ENCODE measurements at places on chromosomes 7 and 10.

- DNase-seq, result no peak
These were observed 287.5 kb upstream of the KLF14 start for GRCh38 chr7:131021460-131021859.

DNA sequence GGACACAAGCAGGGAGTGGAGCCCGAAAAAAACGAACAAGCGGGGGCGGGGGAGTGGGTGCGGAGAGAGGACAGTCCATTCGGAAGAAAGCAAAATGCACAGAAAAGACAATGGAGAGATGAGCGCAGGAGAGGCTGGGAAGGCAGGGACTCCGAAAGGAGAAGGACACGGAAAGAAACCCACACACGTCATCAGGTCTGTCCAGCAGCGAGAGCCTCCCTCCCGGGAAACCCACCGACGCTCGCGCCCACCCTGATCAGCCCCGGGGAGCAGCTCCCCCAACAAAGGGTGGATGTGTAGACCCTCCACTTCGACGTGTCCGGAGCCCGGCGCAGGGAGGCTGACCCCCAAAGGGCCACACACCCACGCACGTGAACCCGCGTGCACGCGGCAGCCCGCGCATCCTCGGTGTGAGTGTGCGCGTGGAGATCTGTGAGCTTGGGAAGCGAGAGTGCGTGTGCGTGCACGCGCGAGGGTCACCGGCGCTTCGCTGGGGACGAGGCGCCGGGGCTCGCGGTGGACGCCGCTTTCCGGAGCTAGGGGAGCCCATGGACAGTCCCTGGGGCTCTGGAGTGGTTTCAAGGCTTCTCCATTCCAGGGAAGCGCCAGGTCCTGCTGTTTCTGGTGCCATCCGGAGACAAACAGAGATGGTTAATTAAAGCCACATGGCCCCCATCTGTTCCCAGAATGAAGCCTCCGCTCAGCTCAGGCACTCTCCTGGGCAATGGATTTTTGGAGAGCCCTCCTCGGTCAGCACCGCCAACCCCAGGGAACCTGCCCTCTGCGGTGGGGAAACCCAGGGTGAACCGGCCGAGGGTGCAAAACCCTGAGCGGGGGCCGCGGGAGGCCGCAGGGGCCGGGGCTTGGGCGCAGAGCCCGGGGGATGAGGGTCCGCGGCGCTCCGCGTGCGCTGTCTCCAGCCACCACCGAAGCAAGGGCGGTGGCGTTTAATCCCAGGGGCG, 916 bp downstream of the LAMB1 start:
- no peak for DNase-seq

DNA sequence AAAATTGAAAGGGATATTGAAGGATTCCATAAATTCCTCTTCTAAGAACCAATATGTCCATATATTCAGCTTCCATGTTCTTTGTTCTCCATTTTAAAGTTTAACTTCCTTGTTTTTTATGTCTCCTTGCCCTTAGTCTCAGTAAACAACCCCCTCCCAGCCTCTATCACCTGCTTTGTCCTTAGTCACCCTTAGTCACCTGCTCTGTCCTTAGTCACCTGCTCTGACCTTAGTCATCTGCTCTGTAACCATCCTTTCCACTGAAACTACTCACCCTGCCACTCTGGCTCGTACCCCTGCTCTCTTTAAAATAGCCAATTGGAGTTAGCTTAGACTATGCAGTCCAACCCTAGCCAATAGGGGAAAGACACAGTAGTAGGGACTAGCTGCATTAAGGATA, 136.2 kb upstream of the TMEM106B start:
- DNase-seq, result no peak

DNA sequence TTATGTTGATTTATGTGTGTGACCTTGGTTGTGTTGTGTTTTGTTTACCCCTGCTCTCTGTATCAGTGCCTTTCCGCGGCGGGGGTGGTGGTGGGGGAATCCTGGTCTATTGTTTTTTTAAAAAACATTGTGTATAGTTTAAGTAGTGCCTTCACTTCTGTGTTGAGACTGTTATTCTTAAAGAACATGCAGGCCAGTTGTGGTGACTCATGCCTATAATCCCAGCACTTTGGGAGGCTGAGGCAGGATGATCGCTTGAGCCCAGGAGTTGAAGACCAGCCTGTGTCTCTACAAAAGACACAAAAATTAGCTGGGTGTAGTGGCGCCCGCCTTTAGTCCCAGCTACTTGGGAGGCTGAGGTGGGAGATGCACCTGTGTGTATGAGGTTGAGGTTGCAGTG, 429.0 kb upstream of the LRGUK start:
- DNase-seq, result no peak

DNA sequence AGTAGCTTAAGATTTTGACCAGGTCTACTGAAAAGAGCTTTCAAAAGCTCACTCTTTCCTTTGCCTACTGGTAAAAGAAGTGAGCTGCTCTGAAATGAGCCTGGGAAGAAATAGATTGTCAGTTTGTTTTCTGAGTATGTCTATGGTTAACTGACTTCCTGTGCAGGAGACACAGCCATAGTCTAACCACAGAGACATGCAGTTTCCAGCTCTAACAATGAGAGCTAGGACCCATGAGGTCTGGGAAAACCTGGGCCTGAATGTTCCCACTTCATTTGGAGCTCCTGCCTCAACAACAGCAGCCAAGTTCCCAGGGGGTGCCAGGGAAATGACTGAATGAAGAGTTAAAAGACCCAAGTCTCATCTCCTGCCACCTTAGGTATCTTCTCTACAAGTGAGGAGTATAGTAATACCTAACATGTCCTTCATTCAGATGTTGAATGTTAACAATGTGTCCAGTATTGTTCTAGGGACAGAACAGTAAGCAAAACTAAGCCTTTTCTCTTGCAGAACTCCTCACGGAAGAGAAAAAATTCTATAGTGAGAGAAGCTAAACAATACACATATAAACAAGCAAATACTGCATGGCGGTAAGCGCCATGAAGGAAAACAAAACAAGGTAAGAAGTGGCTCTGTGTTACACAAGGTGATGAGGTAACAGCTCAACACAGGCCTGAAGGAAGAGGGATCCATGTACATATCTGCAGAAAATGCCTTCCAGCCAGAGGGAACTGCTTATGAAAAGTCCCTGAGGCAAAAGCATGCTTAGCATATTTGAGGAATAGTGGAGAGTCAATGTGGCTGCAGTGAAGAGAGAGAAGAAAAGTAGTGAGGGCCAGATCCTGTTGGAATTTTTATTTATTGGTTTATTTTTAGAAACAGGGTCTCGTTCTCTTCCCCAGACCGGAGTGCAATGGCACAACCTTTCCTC, 26.4 kb upstream of the ANKRD1 start:
- no peak for DNase-seq

DNA sequence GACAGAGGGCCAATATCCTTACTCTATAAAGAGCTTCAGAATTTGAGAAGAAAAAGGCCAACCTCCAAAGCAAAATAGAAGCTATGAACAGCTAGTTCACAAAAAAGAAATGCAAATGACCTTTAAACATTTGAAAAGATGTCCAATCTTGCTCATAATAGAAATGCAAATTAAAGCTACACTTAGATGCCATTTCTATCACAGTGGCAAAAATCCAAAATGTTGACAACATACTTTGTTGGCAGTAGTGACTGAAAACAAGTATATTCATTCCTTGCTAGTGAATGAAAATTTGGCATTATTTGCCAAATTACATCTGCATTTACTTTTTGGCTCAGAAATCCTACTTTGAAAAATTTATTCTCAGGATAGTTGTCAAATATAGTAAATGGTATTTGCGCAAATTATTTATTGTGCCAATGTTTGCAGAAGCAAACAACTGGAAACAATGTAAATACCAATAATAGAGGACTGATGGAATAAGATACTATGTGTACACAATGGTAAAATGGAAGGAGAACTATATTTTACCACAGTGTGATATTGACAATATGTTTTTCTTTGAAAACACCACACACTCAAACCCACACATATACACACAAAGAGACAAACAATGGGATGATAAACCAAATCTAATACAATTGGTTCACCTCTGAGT, 9.4 kb downstream of the TMEM106B start:
- no peak for DNase-seq

GRCh38 chr7:108037140-108037539, 34.2 kb upstream of the LAMB1 start:
- DNase-seq, result no peak

GRCh38 chr10:116879817-116880216, 30.5 kb downstream of the ENO4 start:
- no peak for DNase-seq

DNA sequence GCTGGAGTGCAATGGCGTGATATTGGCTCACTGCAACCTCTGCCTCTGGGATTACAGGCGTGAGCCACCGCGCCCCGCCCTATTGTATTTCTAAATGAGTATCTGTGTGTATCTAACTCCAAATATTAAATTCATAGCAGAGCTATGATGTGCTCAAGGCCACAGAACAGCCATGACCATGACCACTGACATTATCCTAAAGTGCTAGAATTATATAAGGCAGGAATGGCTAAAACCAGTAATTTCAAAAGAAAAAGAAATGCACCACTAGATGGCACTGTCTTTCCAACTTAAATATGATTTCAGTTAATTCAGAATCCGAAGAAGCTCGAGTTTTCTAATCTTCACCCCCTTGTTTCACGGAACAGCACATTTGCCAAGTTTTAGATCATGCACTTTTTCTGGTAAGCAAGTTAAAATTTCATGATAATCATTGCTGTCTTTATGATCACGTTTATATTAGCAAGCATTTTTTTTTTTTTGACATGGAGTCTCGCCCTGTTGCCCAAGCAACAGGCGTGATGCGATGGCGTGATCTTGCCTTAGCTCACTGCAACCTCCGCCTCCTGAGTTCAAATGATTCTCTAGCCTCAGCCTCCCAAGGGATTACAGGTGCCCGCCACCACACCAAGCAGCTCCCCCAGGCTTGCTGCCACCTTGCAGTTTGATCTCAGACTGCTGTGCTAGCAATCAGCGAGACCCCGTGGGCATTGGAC, 65.3 kb downstream of the OR13A1 start:
- peak; percentile 23 for DNase-seq

GRCh38 chr10:60042914-60043313, 136.6 kb upstream of the CCDC6 start:
- DNase-seq, result no peak

DNA sequence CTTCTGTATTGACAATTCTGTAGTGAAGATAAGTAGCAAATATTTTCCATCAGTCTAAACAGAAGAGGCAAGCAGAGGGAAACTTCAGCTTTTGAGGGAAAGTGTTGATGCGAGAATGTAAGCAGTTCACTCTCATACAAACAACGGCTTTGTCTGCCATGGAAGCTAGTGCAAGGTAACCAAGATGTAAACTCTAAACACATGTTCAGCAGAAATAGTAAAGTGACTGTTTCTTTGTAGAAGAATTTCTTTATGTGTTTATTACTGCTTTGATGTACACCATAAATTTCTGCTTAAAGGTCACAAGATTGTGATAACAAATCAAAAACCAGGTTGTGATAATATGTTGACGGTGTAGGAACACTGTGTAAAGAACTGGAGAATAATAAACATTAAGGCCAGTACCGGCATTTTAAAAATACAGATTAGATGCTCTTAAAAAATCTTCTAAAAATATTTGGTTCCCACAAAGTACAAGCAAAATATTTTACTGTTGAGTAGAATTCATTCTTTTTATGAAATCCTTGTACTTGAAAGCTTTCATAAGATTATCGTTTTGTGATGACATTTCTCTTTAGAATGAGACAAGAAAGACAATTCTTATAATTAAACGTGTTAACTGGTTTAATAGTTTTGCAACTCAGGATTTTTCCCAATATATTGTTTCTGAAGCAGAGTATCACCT, 34.2 kb downstream of the SEMA3C start:
- DNase-seq, result no peak

DNA sequence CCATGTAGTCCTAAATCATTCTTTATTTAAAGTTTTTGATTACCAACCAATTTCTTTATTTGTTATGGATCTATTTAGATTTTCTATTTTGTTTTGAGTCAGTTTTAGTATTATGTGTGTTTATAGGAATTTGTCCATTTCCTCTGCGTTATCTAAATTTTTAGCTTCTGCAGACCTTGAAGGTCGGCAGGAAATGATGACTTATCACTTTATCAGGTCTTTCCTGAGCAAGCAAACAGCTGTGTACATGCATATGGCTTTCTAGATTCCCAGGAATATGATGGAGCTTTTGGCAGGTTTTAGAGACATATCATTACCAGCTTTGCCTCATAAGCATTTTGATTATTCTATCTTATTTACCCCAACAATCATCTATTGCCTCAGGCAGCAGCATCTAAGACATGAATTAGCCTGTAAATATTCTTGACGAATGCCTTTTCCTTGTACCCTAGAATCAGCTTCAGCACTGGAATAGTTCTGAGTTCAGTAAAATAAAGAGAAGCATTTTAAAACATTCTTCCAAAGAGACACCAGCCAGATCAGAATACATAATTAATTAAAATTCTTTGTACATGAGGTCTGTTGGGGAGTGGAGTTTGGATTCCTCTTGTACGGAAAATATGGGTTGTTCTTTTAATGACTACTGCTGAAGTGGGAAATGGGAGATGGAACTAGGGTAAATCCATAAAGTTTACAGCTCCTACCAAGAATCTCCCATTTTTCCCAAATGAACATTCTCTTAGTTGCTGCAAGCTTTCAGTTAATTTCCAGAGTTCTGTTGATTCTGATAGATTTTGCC, 408.8 kb upstream of the SEMA3C start:
- DNase-seq, result no peak

GRCh38 chr7:136230210-136230609, 253.1 kb upstream of the MTPN start:
- DNase-seq, result no peak

DNA sequence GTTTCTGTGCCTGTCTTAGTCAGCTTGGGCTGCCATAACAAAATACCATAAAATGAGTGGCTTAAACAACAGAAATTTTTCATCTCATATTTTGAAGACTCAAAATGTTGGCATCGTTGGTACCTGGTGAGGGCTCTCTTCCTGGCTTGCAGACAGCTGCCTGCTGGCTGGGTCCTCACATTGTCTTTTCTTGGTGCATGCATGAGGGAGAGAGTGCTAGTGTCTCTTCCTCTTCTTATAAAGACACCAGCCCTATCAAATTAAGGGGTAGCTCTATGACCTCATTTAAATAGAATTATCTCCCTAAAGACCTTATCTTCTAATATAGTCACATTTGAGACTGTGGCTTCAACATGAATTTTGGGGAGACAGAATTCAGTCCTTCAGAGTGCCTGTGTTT, 39.9 kb downstream of the ST8SIA6 start:
- no peak for DNase-seq

DNA sequence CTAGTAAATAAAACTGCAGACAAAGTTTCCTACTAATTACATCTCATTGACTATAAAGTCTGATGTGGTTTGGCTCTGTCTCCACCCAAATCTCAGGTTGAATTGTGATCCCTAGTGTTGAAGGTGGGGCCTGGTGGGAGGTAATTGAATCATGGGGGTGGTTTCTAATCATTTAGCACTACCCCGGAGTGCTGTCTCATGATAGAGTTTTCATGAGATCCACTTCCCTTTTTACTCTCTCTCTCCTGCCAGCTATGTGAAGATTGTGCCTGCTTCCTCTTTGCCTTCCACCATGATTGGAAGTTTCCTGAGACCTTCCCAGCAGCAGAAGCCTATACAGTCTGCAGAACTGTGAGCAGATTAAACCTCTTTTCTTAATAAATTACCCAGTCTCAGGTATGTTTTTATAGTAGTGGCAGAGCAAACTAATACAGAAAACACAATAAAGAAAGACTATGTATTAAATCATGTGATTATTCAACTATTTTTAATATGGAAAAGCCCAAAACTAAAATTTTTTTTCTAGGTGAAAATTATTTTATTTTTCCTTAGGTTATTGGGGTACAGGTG, 232.1 kb downstream of the FZD1 start:
- no peak for DNase-seq
